HuH-7 (cell line): ENCODE measurements at places on chromosomes 12 and 14.

DNA sequence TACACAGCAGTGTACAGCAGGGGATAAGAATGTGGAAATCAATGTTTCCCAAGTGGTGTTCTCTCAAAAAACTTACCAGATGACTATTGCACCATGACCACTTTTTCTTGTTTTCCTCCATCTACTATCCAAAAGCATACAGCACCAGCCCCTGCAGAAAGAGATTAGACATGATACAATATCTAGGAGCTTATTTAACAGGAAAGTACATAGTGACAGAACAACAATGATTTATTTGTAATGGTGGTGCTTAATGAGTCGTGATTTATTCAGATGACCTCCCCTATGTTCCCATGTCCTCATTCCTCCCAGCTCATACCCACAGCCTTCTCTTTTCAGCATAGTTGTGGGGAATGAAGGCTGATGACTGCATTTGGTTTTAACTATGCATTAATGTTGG lies 413.6 kb downstream of the BTG1 start:
- DNase-seq: no peak

DNA sequence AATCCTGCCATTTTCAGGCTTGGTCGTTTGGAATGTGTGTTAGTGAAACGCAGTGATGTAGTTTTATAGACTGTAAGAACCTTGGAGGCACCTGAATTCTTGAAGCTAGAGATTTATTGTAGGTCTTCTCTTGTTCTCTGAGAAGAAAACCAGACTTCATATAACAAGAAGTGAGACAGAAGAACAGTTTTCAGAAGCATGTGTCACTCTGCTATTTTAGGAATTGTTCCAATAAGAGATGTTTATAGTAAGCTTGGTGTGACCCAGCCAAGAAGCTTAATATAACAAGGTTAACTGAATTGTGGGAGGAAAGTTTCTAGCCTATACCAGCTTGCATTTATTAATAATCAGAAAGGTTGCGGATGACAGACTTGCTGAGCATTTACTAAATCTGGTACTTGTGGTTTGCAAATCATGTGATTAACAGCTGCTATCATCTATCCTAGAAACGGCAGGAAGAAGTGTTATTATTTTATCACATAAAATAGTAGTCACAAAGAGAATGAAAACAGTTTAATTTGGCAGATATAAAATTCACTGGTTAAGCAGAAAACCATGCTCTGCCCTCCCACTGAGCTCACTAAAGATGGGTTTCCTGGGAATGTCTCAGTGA lies 49.2 kb upstream of the BCAT1 start:
- no peak for DNase-seq

GRCh38 chr12:49187184-49187583 lies 1.7 kb downstream of the TUBA1A start:
- DNase-seq: no peak

DNA sequence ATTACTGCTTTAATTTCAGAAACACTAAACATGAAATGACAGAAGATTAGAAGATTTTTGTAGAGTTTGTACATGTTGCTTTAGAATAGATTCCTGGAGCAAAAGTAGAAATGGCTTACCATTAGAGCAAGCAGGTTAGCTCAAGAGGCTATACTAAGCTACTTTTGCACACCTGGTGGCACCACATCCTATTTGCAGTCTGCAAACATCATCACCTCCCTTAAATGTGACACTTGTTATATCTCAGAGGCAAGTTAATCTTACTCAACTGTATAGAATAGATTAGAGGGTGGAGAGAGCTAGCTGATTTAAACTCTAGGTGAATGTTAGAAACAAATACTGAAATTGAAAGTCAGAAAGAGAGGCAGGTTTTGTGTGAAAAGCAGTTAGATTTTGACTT lies 30.7 kb upstream of the OR4E1 start:
- no peak for DNase-seq

DNA sequence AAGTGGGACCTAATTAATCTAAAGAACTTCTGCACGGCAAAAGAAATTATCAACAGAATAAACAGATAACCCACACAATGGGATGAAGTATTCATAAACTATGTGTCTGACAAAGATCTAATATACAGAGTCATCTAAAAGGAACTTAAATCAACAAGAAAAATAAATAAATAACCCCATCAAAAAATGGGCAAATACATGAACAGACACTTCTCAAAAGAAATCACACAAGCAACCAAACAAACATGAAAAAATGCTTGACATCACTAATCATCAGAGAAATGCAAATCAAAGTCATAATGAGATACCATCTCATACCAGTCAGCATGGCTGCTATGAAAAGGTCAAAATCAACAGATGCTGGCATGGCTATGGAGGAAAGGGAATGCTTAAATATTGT lies 466.9 kb downstream of the SOX5 start:
- DNase-seq: no peak

GRCh38 chr14:98187281-98187680 lies 1084.7 kb downstream of the BCL11B start:
- no peak for DNase-seq

DNA sequence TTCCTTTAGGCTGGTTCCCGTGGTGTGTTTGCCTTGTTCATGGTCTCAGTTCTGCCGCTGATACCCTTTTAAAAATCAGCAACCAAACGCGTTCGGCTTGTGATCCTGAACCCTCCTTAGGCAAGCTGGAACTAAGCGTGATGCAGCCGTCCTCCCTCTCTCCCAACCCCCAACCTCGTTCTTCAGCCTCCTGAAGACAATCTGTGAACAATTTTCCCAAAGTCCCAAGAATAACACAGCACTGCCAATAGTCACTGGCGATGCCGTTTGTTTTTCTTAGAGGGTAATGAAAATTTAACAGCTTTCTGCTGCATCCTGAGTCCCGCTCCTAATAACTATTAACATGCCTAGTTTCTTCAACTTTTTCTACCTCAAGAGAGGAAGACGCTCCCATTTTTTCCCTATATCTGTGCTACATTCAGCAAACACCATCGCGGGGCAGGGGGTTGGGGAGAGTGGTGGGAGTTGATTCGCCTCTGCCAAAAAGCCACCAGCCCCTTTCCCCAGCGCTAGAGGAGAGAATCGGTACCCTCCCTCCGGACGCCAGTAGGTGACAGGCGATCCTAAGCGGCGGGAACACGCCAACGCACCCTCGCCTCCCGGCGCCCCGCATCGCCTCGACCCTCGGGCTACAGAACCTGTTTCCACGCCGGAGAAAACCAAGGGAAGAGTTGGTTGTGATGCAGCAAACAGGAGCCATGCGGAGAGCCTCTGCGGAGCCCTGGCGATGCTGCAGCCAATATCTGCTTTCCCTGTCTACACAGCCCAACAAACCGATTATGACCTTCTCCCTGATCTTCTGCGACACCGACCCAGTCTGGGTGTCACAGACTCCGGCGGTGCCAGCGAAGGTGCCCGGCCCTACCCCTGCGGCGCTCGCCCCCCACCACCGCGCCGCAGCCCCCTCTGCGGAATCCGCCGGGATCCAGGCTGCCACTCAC lies 752 bp downstream of the PRICKLE1 start:
- DNase-seq: peak; percentile 41

- DNase-seq: no peak
These were observed 17.3 kb downstream of the KRT7 start for GRCh38 chr12:52250048-52250990.

- no peak for DNase-seq
These were observed 182.7 kb downstream of the KICS2 start for GRCh38 chr12:64039281-64039871.

- DNase-seq: no peak
These were observed 95.9 kb downstream of the DACT1 start for GRCh38 chr14:58733451-58734208.

GRCh38 chr12:2118061-2118460 lies 65.3 kb downstream of the CACNA1C start:
- DNase-seq: no peak

DNA sequence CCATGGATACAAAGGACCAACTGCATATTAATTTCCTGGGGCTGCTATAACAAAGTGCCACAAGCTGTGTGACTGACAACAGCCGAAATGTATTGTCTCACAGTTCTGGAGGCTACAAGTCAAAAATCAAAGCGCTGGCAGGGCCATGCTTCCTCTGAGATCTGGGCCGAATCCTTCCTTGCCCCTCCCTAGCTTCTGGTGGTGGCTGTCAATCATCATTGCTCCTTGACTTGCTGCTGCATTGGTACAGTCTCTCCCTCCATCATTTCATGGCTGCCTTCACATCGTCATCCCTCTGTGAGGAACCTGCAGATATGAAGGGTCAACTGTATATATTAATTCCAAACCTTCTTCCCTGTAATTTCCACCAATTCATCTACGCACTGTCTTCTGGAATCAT lies 118.3 kb downstream of the EXOC5 start:
- DNase-seq: no peak

DNA sequence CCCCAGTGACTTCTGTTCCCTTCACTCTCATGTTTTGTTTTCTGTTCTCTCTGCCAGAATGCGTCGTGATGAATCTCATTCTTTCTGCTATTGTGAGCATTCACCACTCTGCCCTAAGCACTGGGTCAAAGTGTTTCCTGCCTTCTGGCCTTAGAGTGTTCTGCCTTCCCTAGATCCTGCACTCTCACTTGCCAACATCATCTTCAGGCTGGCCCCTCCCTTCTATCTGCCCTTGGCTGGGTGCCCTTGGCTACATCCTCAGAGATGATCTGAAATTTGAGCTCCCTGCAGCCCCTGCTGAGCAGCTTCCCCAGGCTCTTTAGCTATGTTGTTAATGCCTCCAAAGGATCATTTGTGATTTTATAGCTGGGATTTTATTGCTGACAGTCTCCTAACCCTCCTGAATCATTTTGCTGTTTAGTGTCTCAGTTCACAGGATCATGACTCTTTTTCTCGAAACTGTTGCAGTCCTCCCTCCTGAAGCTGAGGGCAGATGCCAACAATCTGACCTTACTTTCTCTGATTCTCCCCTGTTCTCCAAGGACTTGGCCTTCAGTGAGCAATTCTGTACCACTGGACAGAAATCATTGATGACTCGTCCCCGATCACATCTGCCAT lies 4.5 kb downstream of the DHRS2 start:
- no peak for DNase-seq

DNA sequence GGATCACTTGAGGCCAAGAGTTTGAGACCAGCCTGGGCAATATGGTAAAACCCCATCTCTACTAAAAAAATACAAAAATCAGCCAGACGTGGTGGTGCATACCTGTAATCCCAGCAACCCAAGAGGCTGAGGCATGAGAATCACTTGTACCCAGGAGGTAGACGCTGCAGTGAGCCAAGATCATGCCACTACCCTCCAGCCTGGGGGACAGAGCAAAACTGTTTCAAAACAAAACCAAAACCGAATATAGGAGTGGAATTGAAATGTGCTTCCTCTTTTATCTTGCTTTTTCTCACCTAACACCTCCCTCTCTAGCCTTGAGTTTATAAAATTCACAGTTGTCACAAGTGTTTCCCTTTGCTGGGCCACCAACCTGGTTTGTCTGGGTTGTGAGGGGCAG lies 181.9 kb downstream of the PAH start:
- DNase-seq: no peak

- DNase-seq: no peak
These were observed 74.7 kb downstream of the ITPK1 start for GRCh38 chr14:93040982-93041381.

GRCh38 chr14:30410986-30411385 lies 148.0 kb upstream of the G2E3 start:
- no peak for DNase-seq

DNA sequence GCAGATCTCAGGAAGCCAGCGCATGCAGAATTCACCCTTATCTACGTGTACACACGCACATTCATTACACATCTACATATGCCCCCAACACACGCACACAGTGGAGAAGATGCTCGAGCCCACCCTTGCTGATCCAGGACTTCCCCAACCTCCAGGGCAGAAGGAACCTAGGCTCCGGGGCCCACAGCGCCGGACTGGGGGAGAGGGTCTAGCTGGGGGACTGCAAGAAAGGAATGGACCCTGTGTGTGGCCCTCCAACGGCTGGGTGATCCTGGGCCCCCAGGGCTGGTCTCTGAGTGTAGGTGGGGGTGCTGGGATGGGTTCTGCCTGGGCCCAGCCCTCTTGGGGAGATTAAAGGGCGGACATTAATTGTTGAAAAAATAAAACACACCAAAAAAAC lies 128.1 kb upstream of the C14orf180 start:
- DNase-seq: no peak

- DNase-seq: no peak
These were observed 112.1 kb downstream of the NCOR2 start for GRCh38 chr12:124455336-124455735.

DNA sequence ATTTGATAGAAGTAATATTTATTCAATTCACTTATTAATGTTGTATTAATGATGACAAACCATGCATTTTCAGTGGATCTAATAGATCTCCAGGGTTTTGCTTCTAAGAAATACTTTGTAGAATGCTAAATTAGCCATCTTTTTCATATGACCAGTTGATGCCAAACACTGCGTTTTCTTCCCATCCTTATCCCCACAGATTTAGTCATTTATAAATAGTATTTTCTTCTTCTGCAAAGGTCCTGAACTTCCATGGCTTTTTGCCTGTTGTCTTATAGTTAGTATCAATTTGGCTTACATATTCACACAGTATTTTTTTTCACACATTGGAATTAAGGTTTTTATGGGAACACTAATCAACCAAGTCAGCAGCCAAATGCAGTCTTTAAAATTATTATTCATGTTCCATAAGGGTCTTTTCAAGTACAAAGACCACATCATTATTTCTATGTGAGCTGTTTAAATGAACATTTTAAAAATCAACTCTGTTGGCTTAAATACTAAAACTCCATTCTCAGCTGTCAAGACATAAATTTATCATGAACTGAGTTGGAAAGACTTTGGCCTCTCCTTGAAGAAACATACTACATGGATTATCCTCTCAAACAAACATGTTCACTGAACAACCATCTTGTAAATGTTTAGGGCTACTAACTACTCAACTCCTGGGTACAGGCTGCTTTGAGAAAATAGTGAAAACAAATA lies 1278.4 kb upstream of the FLRT2 start:
- DNase-seq: no peak

- no peak for DNase-seq
These were observed 68.7 kb upstream of the HMGA2 start for GRCh38 chr12:65755596-65755978.

GRCh38 chr12:27467641-27468040 lies 21.1 kb downstream of the SMCO2 start:
- no peak for DNase-seq

DNA sequence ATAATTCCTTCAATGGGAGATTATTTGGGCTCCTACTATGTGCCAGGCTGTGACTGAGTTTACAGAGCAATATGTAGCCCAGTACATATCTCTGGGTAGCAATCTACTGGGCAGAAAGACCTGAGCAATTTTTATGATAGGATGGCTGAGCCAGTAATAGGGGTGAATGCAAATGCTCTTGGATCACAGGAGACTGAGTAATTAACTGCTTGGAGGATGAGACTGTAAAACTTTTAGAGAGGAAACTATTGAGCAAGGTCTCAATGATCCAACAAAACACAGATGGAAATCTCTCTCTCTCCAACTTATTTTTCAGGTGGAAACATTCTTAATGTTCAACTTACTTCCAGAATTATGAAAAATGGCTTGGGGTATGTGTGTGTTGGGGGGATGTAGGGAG lies 402.2 kb downstream of the AEBP2 start:
- DNase-seq: no peak

GRCh38 chr12:98725476-98726247 lies 80.6 kb downstream of the APAF1 start:
- peak; percentile 34 for DNase-seq
